ENCODE measurements at places on chromosomes 11 and 22.

GRCh38 chr11:62179995-62180394 lies 10.0 kb upstream of the SCGB1D1 start:
- DNase-seq: no peak

- DNase-seq: peak; percentile 40
Measured at GRCh38 chr22:41290262-41291221, 4.6 kb upstream of the RANGAP1 start.

GRCh38 chr11:10786451-10786850 lies 22.3 kb downstream of the EIF4G2 start:
- no peak for DNase-seq

DNA sequence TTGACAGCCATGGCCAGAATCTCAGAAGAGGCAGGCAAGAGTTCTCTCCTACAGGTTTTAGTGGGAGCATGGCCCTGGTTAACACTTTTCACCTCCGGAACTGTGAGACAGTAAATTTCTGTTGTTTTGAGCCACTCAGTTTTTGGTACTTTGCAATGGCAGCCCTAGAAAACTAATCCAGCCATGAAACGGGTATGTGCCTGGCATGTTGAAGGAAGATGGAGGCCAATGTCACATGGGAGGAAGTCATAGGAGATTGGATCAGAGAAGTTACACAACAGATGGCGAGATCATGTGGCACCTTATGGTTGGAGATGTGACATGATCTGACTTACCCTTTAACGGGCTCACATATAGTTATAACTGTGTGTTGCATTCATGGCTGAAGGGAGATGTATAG lies 63.2 kb upstream of the EED start:
- DNase-seq: no peak

DNA sequence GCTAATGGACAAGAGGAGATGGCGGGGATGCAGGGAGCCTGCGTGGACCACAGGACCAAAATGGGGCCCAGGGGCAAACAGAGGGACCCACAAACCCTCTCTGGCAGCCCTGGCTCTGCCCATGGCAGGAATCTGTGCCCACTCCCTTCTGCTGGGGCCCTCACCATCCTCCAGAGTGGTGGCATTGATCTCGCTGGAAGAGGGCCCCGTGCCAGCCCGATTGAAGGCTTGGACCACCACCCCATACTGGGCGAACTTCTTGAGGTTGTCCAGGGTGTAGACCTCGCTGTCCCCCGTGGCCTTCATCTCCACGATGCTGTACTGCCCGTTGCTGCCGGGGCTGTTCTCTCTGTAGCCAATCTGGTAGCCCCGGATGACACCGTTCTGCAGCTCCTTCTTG lies 137.1 kb downstream of the CEP164 start:
- DNase-seq: no peak

- DNase-seq: no peak
Measured at GRCh38 chr11:36684840-36685801, 87.1 kb upstream of the RAG2 start.

- no peak for DNase-seq
Measured at GRCh38 chr11:70547821-70548670, 149.7 kb downstream of the CTTN start.

DNA sequence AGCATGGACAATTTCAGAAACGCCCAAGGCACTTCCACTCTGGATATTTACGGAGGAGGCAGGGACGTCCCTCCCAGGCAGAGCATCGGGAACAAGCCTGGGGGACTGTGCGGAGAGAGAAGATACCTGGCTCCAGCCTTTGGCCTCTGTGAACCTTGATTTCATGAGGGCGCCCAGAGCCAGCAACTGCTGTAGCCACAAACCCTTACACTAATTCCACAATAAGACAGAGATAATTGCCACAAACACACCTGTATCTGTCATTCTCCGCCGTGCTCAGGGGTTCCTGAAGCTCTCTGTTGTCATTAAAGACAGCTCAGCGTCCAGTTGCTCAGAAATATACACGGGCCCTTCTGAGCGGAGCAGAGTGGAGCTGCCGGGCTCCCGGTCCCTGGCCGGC lies 1292.1 kb downstream of the TBC1D22A start:
- DNase-seq: no peak

GRCh38 chr22:49444781-49445180 lies 382.9 kb downstream of the BRD1 start:
- DNase-seq: no peak

- no peak for DNase-seq
Measured at GRCh38 chr11:126594921-126595367, 239.5 kb downstream of the ST3GAL4 start.

GRCh38 chr11:2207212-2207611 lies 35.6 kb upstream of the TH start:
- DNase-seq: no peak

All from neuronal stem cell (in vitro differentiated cells).